ENCODE measurements at places on chromosomes 2 and 18.

DNA sequence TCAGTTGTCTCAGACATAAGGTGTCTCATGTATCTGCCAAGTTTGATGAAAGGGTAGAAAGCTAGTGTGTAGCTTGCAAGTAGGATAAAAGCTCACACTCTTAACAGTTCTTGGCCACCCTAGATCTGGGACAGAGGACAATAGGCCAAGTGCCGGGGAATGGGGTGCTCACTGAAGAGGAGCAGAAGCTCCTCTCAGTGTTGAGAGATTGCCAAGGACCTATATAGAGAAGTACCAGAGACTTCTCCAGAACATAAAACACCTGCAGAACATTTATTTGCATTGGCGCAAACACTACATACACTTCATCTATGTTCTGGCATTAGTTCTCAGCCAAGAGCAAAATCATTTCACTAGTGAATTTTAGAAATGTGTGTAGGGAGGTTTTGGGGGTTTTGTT lies 2.9 kb upstream of the GTF3C3 start:
- no peak for DNase-seq

GRCh38 chr2:69279931-69280681 lies 106.9 kb downstream of the GFPT1 start:
- no peak for DNase-seq

DNA sequence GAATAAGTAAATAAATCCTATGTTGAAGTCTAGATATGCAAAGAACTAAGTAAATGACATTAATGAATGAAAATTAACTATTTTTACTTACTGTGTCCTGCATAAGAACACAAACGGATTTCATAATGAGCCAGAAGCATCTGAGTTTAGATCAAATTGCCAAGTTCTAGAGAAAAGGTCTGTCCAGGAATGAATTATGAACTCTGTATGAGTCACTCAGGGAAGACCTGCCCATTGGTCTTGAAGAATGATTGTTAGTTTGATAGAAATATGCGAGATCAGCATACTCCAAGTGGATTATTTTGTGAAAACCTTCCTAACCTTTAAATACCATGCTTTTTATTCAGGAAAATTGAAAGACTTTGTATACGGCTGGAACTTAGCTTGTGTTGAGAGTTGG lies 189.5 kb downstream of the DOK6 start:
- no peak for DNase-seq

DNA sequence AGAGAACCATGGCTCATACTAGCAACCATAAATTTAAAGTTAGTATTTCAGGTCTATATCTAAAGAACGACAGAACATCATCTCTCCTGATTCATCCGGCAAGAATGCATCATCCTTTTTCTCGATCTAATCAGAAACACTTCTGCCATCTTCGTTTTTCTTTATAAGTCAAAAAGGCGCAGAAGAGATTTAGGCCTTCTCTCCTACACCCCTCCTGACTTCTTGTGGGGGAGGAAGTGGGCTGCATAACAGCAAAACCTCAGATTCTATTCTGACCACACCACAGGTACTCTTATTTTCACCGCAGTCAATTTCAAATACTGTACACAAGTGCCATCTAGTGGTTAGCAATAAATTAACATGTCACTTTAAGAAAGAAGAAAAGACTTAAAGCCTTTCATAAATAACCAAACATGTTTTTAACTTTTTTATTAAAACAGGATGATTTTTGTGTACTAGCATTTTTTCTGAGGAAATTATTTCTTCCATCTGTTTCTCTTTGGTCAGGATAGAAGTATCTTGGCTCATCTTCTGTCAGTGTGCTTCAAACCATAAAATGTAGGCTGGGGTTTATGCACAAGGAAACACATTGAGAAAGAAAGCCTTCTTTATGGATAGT lies 48.4 kb upstream of the PIK3C3 start:
- DNase-seq, result peak; percentile 1

DNA sequence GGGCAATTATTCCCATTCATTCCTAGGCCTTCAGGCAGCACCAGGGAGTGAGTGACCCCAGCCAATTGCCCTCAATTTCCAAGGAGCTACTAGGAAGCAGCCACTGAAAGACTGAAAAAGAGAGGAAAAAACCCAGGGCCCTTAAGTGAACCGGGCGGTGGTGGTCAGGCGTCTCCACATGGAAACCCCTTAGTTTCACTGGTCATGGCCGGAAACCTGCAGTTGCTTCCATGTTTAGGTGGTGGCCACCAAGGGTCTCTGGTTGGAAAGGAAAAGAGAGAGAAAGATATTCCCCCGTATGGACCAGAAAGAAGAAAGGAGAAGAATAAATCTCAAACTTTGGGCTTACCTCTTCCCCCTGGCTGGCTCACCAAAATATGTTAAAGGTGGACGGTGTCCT lies 64.9 kb downstream of the GALR1 start:
- DNase-seq, result no peak

DNA sequence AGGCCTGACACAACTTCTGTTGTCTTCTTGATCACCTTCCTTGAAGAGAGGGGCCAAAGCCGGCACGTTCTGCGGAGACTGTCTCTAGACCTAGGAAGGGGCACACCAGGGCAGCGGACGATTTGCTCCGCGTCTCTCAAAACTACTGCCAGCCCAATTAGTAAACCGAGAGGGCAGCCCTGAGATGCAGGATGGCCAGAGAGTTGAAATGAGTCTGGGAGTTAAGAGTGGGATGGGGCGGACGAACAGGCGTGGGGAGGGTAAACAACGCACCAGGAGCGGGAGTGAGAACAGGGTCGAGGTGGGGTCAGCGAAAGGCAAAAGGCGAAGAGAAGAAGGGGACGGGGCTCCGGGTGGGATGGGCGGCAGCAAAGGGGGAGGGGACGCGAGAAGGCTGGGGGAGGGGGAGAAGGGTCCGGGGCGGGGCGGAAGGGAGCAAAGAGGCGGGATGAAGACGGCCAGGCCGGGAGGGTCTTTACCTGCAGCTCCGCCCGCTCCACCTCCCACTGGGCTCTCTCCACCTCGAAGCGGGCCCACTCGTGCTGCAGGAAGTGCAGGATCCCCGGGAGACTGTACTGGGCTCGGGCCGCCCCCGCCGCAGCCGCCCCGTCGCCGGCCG lies 476 bp downstream of the STRN start:
- DNase-seq, result peak; percentile 59

- no peak for DNase-seq
These were observed 1.1 kb downstream of the STRN start for GRCh38 chr2:36965206-36965605.

DNA sequence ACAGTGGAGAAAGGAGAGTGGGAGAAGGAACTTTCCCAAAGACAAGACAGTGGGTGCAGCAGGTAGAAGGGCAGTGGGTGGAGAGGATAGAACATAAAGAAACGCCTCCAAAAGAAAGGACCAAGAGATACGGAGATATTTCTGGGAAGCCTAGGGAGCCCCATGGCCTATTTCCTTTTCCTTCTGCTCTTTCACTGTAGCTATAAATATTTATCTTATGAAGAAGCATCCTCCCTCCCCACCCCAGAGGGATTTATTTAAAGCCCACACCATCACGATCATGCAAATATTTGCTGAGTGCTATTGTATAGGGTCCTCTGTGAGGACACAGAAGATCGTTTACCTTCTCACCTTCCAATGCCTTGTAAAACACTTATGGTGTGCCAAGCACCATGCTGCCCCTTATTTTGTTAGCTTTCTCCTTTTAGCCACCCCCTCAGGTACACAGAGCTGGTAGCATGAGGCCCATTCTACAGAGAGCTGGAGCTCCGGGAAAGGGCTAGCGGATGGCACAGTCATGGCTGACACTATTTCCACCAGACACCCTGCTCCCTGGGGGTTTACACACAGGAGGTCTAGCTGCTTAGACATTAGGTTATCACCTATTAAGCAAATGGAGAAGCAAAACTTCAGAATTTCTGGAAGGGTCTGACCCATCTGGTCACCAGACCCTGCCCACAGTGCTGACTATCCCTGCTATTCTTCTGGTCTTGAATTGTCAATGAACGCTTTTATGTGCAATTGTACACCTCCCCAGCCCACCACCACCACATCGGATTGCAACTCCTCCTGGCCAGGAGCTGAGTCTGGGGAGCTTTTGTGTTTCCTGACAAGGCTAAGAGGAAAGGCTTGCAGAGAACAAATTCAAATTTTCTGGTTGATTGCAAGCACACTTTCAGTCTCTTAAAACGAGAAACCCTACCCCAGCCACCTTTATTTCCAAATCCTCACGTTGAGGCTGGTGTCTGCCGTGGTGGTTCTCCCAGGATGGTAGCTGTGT lies 91.8 kb upstream of the KLF7 start:
- no peak for DNase-seq

DNA sequence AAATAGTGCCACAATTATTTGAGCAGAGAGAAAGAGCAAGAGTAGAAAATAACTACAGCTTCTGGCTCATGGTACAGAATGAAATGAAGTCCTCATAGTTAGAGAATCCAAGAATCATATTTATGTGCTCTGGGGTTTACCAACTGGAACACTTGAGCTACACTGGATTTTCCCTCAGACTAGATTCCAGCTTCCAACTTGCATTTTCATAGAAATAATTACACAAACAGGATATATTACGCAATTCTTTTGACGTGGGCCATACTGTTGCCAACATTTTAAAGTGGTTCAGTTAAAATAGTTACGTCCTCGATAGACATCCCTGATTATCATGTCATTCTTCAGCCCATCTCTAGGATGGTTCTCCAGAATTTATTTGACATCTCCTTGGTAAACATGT lies 129.2 kb downstream of the ETAA1 start:
- DNase-seq, result no peak

GRCh38 chr18:76445275-76445674 lies 49.8 kb downstream of the ZNF516 start:
- DNase-seq, result no peak

DNA sequence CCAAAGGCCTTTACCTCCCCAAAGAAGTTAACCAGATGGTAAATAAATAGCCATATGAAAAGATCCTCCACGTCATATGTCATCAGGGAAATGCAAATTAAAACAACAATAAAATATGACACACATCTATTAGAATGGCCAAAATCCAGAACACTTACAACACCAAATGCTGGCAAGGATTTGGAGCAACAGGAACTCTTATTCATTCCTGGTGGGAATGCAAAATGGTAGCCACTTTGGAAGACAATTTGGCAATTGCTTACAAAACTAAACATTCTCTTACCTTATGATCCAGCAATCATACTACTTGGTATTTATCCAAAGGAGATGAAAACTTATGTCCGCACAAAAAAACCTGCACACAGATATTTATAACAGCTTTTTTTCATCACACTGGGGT lies 1.3 kb upstream of the TANK start:
- no peak for DNase-seq

DNA sequence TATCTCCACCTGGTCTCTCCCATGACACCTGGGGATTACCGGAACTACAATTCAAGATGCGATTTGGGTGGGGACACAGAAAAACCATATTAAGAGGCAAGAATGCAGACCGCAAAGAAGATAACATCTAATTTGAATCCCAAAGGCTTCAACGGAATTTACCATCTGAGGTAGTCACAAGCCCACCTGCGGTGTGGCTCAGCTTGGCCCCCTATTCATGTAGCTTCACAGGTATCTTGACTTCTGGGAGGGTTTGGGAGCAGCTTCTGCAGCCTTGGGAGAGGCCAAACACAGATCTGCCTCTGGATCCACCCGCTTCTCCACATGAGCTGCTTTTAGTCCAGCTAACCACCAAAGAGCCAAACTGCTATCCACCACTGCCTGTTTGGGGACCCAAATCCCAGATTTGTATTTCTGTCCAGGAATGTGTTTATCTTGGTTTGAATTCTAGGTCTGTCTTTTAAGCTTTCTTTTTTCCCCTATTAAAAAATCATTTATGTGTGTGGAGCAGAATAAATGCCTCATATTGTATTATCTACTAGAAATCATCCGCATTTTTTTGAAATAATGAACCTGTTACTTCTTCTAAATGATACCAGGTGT lies 247.6 kb downstream of the DLGAP1 start:
- DNase-seq, result no peak

- no peak for DNase-seq
These were observed 76.4 kb downstream of the METTL4 start for GRCh38 chr18:2494921-2495320.

- DNase-seq, result no peak
These were observed 373.7 kb upstream of the ACVR2A start for GRCh38 chr2:147471126-147471525.

DNA sequence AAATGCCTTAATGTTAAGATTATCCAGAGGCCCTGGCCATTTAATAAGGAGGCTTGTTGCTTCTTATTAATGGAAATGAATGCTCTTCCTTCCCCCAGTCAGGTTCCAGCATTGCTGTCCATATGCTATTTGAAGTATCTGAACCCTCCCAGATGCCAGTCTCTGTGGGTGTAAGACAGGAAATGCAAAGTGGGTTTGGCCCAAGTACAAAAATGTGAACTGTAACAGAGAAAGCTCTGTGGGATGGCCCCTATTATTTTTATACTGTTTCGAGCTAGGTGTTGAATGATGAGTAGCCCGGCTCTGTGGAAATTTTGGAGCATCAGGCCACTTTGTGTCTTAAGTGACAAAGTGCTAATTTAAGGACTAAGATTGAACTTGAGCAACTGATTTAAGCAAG lies 141.0 kb downstream of the UXS1 start:
- DNase-seq, result peak; percentile 35

GRCh38 chr2:189022492-189022891 lies 48.3 kb downstream of the COL3A1 start:
- DNase-seq, result no peak
